Common myeloid progenitor, CD34-positive (primary cell): ENCODE measurements at places on chromosomes 5 and 9.

- DNase-seq = peak; percentile 60
Observed at GRCh38 chr9:91690540-91691249, 259.3 kb downstream of the ROR2 start.

- DNase-seq = peak; percentile 89
Observed at GRCh38 chr9:121494192-121494591, 5.5 kb downstream of the GGTA1 start.

- peak; percentile 41 for DNase-seq
Observed at GRCh38 chr5:88145611-88146467, 122.8 kb downstream of the TMEM161B start.

DNA sequence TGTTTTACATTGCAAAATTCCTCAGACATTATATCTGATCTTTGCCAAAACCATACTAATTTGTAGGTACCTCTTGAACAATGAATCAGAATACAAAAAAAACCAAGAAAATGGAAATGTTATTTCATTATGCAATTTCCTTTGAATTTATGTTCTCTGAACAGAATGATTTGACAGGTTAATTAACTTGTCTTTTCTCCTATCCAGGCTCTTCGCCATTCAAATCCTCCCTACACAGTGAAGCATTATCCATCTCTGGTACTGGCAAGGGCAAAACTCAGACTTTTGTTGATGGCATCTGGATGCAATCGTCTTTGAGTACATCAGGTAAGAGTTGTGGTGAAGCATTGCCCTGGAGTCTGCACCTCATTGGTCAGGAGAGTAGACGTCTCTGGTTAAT, 655.7 kb upstream of the ITGA1 start:
- no peak for DNase-seq

DNA sequence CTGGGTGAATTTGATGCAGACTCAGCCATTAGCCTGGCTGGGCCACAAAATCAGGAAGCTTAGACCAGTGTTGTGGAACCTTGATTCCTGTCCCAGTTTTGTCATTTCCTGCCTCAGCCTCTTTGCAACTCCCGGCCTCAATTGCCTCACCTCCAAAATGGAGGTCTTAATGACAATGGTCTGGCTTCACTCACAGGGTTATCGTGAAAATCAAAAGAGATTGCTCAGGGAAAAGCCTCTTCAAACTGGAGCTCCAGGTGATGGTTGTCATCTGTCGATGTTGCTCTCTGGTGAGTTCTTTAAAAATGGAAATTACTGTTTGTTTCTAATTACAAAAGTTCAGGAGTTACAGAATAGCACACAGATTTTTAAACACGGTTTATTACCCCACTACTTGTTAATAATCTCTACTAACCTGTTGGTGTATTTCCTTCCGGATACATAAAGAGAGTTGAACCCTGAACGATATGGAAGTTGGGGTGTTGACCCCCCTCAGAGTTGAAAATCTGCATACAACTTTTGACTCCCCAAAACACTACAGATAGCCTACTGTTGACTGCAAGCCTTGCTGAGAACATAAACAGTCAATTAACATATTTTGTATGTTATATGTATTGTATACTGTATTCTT, 109.9 kb upstream of the CPEB4 start:
- DNase-seq = peak; percentile 34

GRCh38 chr9:83622939-83623678, at the start of gene IDNK:
Gene IDNK, plus strand, starts transcription at chr9:83623143. Its CDS starts 29 bp downstream, at chr9:83623172.
- peak; percentile 66 for DNase-seq

- no peak for DNase-seq
Observed at GRCh38 chr9:134493461-134494272, 147.9 kb upstream of the COL5A1 start.

DNA sequence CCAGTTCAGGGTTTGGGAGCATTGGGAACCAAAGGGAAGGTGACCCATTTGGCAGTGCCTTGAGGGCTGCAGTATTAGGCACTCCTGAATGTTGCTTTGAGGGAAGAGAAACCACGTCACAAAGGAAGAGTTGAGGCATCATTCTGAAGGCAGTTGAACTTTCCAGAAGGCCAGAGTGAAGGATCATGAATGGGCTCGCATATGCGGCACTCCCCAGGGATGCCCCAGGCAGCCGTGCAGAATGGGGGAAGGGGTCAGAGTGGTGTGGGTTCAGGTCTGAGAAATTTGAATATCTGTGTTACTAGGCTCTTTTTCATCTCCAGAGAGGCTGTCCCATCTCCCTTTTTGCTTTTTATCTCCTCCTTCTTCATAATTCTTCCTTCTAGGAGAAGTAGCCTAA, 60.6 kb upstream of the HMHB1 start:
- no peak for DNase-seq

GRCh38 chr9:33662871-33663270, 132.5 kb upstream of the PRSS3 start:
- DNase-seq = peak; percentile 16

DNA sequence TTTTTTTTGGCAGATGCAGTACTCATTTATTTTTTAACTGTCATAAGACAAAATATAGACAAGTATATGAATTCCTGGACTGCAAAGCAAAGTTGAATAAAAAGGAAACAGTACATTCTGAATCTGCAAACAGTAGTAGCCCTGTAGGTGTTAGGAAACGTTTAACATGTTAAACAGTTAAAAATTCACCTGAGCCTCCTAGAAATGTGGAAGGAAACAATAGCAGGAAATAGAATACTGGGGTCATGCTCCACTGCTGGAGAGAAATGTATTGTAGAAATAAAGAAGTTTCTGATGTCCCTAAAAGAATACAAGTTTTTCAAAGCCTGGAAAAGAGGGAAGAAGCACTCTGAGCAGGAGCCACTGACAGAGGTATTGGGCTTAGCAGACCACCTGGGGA, 866.0 kb downstream of the PTPRD start:
- DNase-seq = no peak

DNA sequence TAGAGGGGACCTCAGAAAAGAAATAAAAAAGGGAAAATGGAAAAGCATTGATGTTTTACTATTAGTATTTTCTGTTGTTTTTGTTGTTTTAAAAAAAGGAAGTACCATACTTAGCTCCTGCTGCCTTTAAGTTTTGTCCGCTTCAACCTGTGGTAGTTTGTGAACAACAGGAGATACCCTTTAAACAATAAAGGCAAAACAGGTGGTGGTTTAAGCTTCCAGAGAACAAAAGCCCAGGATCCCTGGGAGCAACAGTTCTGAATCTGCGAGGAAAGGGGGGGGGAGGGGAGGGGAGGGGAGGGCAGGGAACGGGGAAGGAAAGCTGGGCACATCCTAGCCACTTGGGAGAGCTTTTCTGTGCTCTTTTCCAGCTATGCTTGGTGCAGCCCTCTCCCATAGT, 2.1 kb upstream of the PSIP1 start:
- DNase-seq = peak; percentile 51

DNA sequence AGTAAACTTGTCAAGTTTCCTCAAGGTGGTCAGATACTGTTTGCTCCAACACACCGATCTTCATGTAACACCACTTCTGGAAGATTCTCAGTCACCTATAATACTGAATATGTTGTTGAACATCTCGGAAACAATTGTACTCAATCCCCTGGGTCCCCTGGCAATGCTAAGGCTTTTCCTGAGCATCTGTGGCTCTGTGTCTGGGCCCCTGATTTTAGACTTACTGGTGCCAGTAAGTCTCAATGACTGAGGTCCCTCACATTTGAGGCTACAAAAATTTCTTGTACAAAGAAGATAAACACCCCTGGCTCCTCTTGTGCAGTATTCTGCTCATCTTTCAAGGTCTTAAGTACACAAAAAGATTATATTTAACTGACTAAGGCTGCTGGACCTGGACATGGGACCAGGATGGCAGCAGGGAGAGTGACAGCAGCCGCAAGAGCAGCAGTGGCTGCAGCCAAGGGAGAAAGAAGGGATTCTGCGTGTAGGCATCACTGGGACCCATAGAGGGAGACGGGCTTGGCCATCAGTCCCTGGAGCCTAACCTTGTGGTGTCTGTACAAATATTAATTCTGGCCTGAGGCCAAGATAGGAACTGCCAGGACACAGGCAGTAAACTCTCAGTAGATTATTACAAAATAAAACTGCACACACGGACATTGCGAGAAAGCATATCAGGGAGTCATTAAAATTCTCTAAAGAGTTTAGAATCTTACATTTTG, 49.0 kb upstream of the TNPO1 start:
- DNase-seq = no peak

DNA sequence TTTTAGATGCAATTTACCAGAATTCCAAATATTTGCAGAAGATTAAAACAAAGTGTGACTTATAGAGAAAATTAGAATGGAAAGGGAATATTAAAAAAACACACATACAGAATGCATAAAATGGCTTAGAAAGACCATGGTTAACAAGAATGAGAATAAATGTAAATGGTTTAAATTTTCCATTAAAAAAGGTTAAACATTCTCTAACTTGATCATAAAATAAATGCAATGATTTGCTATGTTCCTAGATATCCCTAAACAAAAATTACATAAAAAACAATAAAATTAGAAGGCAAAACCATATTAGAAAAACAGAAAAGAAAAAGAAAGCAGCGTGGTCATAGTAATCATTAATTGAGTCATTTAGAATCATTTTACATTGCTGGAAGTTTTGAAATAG, 152.5 kb downstream of the TMEM38B start:
- DNase-seq = no peak

DNA sequence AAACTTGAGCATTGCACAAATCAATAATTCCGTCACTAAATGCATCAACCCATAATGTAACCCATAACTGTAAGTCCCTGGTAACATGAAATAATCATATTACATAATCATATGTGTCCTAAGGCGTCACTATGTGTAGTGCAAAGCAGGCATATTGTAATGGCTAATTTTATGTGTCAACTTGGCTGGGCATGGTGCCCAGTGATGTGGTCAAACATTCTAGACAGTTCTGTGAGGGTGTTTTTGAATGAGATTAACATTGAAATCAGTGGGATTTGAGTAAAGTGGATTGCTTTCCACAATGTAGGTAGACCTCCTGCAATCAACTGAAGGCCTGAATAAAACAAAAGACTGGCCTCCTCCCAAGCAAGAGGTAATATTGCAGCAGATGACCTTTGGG, 794.4 kb upstream of the ACO1 start:
- DNase-seq = no peak

DNA sequence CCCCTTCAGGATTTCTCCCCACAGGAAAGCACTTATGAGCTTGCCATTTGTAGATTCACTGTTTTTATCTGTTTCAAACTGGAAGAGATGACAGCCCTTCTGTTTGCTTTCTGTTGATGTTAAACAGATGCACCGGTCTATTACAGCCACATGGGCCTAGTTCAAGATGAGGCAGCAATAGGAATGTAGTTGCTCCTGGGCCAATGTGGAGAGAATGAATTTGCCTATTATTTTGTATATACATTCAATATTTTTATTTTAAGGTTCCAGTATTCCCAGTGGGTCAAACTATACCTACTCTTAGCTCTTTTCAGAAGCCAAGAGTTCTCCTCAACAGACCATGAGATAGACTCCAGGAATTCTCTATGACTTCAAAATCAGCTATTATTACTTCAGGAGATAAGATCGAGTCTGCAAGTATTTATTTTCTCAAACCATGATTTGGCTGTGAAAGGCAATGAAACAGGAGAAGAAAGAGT, 461.6 kb downstream of the RASEF start:
- DNase-seq = no peak

GRCh38 chr5:71652803-71653543, 65.8 kb downstream of the MCCC2 start:
- DNase-seq = no peak

DNA sequence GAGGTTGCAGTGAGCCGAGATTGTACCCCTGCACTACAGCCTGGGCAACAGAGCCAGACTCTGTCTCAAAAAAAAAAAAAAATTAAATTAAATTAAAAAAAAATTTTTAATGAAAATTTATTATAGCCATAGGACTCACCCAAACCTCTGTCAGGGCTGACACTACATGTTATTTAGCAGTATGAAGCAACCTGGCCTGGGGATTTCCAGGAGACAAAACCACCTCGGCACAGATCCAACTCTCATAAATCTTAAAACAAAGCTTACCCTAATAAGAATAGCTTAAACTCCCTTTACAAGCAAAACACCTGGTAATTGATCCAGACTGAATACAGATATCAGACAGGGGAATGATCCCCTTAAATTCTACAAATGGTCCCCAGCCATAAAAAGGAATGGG, 38.4 kb downstream of the PPP1R2B start:
- no peak for DNase-seq

- peak; percentile 36 for DNase-seq
Observed at GRCh38 chr5:66987949-66988838, 208.4 kb downstream of the CD180 start.

GRCh38 chr5:157543825-157544622, 31.6 kb downstream of the ADAM19 start:
- DNase-seq = no peak

GRCh38 chr9:8812888-8813287, 1013.3 kb upstream of the DMAC1 start:
- DNase-seq = no peak

- no peak for DNase-seq
Observed at GRCh38 chr9:127149463-127150390, 27.3 kb upstream of the ANGPTL2 start.

- DNase-seq = no peak
Observed at GRCh38 chr5:138515556-138516245, 27.3 kb downstream of the ETF1 start.

DNA sequence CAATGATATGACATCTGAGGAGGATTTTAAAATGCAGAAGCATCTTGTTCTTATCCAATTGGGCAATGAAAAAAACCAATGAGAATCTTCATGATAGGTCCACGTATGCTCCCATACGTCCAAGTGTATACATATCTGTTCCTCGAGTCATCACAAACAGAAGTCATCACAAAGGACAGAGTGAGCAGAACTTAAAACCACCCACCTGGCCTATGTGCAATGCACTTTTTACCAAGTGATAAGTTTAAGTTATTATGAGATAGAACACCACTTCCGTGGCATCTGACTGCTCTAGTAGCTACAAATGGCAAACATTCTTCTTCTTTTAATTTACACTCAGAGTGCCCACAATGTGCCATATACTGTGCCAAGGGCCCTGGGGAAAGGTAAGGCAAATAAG, 82.4 kb downstream of the PPP2R2B start:
- no peak for DNase-seq

GRCh38 chr5:141881886-141882285, 3.7 kb upstream of the PCDH1 start:
- no peak for DNase-seq

DNA sequence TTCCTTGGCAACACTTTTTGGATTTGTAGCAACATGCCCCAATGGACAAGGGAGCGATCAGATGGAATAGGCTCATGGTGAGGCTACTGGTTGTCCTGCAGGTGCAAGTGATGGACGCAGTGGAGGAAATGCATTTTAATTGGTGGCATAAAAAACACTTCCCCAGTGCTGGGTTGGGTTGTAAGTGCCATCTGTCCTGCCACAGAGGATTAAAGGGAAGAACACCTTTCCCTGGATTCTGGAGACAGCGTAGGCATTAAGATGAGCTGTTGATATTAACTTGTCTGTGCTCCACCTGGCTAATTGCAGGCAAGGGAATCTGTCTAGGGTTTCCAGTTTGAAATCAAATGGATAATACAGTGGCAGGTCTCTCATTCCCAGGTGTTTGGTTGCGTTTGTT, 173.4 kb downstream of the ZNF462 start:
- no peak for DNase-seq
